Myocyte (in vitro differentiated cells): ENCODE measurements at places on chromosomes 5 and 9. TPM values are rescaled to one million over a fixed set of nuclear protein-coding genes. Genes with fewer than 3 reads are reported as not detected.

DNA sequence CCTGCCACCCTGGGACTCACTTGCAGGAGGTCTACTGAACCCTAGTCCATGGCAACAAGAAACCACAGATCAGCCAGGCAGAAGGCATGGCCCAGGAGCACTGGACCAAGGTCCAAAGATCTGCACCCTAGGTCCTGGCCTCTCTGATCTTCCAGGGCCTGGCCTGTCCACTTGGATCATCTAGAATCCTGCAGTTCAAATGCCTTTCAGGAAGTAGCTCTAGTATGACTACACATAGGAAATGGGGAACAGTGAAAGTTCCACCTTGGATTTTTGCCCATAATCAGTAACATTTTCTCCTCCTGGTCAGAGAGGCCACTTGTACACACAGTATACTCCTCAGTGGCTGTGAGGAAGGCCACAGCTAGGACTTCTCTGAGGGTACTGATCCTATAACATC lies 11.5 kb downstream of the ANXA6 start:
- DNase-seq = no peak

DNA sequence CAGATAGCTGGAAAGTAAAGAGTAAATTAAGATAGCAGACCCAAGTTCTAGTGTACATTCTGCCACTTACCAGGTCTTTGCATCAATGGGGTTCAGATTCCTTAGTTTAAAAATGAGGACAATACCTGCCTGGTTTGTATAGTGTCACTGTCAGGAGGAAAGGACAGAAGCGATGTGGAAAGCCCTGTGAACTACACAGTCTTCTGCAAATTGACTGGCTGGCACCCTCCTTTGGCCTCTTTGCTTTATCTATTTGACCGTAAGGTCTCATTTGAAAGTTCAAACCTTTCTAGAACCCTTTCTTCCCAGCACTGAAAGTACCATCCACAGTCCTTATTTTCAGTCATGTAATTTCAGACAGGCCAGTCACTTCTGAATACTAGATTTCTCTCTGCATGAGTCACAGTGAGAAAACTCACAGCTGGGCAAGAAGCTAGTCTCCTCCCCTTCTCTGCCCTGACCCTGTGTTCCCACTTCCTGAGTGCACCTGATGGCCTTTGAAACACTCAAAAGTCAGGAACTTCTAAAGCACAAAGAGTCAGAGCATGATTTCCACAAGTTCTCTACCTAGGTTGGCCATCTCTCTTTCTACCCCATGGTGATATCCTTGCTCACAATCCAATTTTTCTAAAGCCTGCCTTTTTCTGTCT lies 91.3 kb upstream of the RASEF start:
- peak; percentile 26 for DNase-seq

DNA sequence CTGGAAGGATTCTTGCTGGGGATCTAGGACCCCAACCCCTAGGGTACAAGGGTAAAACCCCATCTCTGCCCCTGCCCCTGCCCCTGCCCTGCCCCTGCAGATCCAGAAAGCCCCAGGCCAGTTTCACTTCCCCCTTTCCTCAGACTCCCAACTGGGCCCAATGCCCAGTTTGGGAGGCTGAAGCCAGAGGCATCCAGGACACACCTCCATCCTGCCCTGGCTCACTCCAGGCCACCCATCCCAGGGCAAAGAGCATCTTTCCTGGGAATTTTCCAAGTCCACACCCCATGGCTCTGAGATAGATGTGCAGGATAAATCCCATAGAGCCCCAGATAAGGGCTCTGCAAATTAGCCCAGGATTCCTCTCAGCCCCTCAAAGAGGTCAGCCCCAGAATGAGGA lies 17.4 kb downstream of the CNTFR start:
- no peak for DNase-seq

- no peak for DNase-seq
Measured at GRCh38 chr9:78668148-78668832, 371.4 kb downstream of the PSAT1 start.

GRCh38 chr5:122311961-122312590 lies at the start of gene SNCAIP:
Gene SNCAIP, plus strand, starts transcription at chr5:122312237. Its CDS starts 78,898 bp downstream, at chr5:122391135.
- DNase-seq = peak; percentile 24

- DNase-seq = no peak
Measured at GRCh38 chr9:97237311-97237786, 70.1 kb upstream of the CCDC180 start.

GRCh38 chr5:102277144-102277543 lies 18.9 kb downstream of the SLCO4C1 start:
- no peak for DNase-seq

DNA sequence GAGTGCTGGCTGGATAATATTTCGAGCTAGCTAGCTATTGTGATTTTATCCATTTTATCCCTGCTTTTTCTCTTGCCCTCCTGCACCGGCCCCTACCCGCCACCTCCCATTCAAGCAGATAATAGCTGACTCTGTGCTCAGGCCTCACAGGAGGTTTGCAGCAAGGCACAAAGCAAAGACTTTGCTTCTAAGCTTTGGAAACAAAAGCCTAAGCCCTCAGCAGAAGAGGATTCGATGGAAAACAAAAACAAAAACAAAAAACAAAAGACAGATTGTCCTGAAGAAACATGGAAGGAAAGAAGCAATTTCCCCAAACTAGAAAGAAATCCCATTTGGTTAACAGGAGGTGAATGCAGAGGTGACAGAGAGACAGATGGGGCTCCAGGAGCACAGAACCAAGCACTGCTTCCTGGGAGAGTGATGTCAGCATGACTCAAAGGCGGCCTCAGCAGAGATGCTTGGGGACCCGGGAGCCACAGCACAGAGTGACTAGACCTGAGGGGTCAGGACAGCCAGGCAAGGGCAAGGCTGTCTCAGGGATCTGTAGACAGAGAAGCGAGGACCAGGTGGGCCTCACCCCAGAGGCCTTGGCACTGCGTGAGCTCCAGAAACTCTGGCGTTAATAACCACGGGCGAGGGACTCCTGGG lies 28.4 kb downstream of the MTX3 start:
- peak; percentile 11 for DNase-seq

GRCh38 chr9:120659209-120659608 lies 55.1 kb downstream of the MEGF9 start:
- DNase-seq = no peak

DNA sequence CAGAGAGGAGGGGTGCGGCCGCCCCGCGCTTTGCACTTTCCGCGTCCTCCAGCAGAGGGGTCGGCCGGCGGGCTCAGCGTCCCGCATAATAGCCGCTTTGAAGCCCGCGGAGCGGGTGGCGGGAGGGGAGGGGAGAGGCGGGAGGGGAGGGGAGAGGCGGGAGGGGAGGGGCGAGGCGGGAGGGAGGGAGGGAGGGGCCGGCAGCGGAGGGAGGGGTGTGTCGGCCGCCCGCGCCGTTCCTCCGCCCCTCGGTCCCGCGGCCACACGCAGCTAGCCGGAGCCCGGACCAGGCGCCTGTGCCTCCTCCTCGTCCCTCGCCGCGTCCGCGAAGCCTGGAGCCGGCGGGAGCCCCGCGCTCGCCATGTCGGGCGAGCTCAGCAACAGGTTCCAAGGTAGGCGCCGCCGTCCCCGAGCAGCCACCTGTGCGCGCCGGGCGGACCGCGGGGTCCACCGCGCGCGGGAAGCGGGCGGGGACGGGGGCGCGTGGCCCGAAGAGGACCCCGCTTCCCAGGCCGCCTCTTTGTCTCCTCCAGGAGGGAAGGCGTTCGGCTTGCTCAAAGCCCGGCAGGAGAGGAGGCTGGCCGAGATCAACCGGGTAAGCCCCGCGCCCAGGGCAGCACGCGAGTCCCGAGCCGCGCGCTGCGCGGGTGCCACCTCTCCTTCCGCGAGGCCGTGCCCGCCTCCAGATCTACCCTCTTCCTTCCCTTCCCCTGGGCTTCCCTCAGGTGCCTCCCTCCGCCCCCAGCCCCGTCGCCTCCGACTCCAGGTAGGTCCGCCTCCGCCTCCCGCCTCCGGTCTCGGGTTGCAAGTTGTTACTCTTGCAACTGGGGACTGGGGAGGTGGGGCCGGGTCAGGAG lies at the start of gene AIF1L:
Gene AIF1L (plus strand): TSS at position 263 of the 857 bp plus-strand sequence. CDS start 99 bp downstream, at position 362.
- DNase-seq = peak; percentile 46

Gene ARAP3
- total RNA-seq = 0.16 and 0.47 TPM in 2 replicates

Gene PIP5K1B
- 0.21 and 0.37 TPM in 2 replicates for total RNA-seq

Gene IFNB1
- total RNA-seq = not detected in 2 replicates

Gene ORM2
- not detected in 2 replicates for total RNA-seq

Gene PTPRD
- not detected in 2 replicates for total RNA-seq

Gene PCDHGB2
- total RNA-seq = 14.0 and 14.5 TPM in 2 replicates
